B cell (primary cell): ENCODE measurements at places on chromosomes 7 and 10. TPM values are rescaled to one million over a fixed set of nuclear protein-coding genes. Genes with fewer than 3 reads are reported as not detected.

Gene MNX1
- total RNA-seq, result not detected in 2 replicates

GRCh38 chr7:104267701-104268368 lies 60.0 kb upstream of the ORC5 start:
- H3K27me3 ChIP-seq, result no peaks in the 10 kb centered on the region
- no peak overlapping the region for H3K4me3 ChIP-seq
- no peak for DNase-seq

GRCh38 chr10:633279-634245 lies 55.9 kb downstream of the DIP2C start:
- no peak overlapping the region for H3K27ac ChIP-seq
- no peak overlapping the region for H3K4me3 ChIP-seq
- H3K27me3 ChIP-seq, result no peaks in the 10 kb centered on the region
- DNase-seq, result no peak
- H3K36me3 ChIP-seq, result no peaks in the 10 kb centered on the region
- no peaks in the 10 kb centered on the region for H3K4me1 ChIP-seq

DNA sequence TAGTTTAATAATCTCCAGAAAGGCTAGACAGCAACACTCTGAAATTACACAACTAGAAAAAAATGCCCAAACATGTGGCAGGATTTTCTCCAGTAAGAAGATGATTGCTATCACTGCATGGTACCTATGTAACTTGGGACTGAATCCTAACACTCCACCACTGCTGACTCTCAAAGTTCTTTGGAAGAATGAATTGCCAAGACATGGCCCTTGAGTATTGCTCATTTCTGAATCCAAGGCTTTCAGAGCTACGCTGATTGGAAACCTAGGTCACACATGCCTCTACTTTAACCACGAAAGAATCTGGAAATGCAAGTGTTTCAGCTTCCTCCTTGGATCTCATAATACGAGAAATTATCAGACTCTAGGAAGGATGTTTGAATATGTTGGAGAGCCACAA lies 167.5 kb upstream of the CELF2 start:
- no peak overlapping the region for H3K27ac ChIP-seq
- no peak for DNase-seq
- no peaks in the 10 kb centered on the region for H3K36me3 ChIP-seq
- no peak overlapping the region for H3K4me3 ChIP-seq

Gene TDRD1
- 0.22 and 0.29 TPM in 2 replicates for total RNA-seq

- H3K4me1 ChIP-seq, result peaks cover 7% of the 10 kb centered on the region
- DNase-seq, result no peak
- no peaks in the 10 kb centered on the region for H3K27me3 ChIP-seq
- no peak overlapping the region for H3K27ac ChIP-seq
- H3K36me3 ChIP-seq, result no peaks in the 10 kb centered on the region
- H3K4me3 ChIP-seq, result no peak overlapping the region
Measured at GRCh38 chr10:12531305-12532220, 182.2 kb downstream of the CAMK1D start.

DNA sequence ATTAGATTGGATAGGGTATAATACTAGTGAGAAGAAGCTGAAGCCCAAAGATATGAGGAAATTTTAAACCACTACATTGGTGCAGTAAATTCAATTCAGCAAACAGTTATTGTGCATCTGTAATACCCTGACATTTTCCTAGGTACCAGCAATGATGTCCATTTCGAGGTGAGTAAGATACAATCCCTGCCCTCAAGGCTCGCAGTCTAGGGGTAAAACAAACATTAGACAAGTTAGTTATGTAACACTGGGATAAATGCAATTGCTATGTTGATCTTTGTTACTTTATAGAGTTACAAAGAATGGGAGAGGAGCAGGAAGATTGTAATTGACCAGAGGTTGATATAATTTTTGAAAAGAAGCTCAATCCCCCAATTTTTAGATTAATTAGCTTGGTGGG lies 168.1 kb downstream of the PRKG1 start:
- H3K27ac ChIP-seq, result no peak overlapping the region
- no peaks in the 10 kb centered on the region for H3K4me1 ChIP-seq
- H3K4me3 ChIP-seq, result no peak overlapping the region
- DNase-seq, result no peak
- H3K36me3 ChIP-seq, result no peaks in the 10 kb centered on the region
- H3K27me3 ChIP-seq, result no peaks in the 10 kb centered on the region

DNA sequence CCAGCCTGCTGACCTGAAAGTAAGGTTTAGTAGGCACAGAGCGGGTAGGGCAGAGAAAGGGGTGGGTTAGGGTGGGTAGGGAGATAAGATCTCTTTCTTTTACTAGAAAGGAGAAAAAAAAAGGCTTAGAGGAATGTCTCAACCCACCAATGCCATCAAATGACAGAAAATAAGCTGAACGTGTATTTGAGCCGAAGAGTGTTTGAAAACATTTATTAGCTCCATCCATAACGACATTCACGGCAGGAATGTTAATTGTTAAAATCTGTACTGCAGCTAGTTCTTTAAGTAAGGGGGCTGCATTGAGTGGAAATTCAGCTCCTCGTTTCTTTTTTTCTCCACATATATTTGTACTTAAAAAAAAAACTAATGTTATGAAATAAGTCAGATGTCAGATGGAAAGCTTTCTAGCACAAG lies 63.7 kb upstream of the ARID5B start:
- no peak for DNase-seq
- no peak overlapping the region for H3K27ac ChIP-seq
- no peaks in the 10 kb centered on the region for H3K4me1 ChIP-seq
- H3K4me3 ChIP-seq, result no peak overlapping the region
- no peaks in the 10 kb centered on the region for H3K36me3 ChIP-seq

DNA sequence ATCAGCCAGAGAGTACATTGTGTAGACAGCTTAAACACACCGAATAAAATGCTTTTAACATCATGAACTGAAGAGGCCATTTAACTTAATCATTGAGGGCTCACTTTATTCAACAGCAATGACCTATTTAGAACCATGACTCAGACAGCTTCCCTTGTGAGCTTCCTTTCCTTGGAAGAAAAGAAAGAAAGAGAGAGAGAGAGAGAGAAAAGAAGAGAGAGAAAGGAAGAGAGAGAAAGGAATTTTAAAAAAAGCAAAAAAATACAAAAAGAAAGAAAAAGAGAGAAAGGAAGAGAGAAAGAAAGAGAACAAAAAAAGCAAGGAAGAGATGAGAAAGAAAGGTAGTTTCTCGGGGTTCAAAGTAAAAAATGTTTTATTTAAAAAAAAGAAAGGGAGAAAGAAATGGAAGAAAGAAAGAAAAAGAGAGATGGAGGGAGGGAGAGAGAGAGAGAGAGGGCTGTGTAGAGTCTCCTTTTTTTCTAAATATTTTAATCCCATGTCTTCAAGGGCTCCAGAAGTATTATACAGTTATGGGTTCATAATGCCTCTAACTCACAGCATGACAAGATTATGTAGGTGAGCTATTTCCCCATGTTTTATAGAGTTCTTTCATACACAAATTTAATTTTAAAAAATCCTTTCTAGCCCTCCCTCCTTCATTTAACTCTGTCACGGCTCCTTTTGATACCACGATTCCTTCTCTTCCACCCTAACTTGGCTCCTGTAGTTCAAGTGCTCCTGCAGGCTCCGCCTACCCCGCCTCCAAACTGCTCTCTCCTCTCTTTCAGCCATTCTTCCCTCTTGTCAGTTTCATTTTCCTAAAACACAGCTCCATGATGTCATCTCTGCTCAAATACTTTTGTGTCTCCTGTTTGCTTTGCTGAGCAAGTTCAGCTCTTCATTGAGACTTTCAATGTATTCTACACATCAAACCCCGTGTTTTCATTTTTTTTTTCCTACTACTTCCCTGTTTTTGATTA lies 85.5 kb downstream of the PRTFDC1 start:
- no peak overlapping the region for H3K4me3 ChIP-seq
- no peaks in the 10 kb centered on the region for H3K27me3 ChIP-seq
- peaks cover 3% of the 10 kb centered on the region for H3K4me1 ChIP-seq
- DNase-seq, result no peak

DNA sequence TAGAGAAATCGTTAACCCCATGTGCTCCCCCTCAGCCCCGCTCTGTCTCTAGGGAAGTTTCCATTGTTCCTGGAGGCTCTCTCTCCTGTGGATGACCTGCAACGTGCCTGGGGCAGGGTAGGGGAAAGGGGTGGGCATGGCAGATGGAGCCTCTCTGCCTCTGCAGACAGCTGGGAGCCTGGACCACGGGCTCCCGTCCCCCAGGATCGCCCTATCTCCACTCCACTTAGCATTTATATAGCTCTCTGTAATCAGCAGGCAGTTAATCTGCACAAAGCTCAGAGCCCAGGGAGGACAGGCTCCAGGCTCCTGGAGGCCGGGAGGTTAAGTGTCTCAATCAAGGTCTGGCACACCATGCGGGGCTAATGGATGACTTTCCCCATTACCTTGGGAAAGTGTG lies 369.7 kb downstream of the PLXNA4 start:
- no peaks in the 10 kb centered on the region for H3K27me3 ChIP-seq
- H3K27ac ChIP-seq, result no peak overlapping the region
- no peak overlapping the region for H3K4me3 ChIP-seq
- no peaks in the 10 kb centered on the region for H3K4me1 ChIP-seq

DNA sequence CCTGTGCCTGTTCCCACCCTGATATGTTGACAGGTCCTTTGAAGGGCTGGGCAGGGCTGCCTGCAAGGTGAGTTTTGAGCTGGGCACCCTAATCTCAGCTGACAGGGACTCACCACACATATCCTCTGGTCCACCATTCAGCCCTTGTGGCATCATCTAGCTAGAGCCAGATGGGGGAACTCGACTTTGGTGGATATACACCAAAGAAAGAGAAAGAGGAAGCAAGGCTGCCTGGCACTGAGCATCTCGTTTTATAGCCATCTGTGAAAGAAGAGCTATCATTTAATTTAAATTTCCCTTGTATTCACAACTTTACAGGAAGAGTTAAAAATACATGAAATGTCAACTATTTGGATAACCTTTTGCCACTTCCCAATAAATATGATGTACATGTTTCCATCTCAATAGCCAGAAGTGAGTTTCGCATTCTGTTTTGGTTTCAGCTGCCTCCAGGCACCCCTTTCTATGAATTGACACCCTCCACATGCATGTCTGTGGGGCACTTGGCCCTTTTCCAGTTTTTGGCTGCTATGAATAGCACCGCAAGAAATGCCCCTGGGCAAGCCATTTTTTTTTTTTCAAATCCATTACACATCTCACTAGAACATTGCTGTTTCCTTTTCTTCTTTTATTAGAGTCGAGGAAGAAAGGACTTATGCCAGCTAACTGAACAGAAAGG lies 22.9 kb upstream of the GRB10 start:
- DNase-seq, result no peak
- H3K4me1 ChIP-seq, result no peaks in the 10 kb centered on the region
- H3K27me3 ChIP-seq, result no peaks in the 10 kb centered on the region
- H3K27ac ChIP-seq, result no peak overlapping the region
- no peaks in the 10 kb centered on the region for H3K36me3 ChIP-seq

Gene ZNF365
- total RNA-seq, result 0.17 and 0.34 TPM in 2 replicates
